ENCODE measurements at places on chromosomes 2 and 18. TPM values are rescaled to one million over a fixed set of nuclear protein-coding genes. Genes with fewer than 3 reads are reported as not detected.

C1QL2 gene
- total RNA-seq = not detected

OTX1 gene
- total RNA-seq = not detected

ANKRD30B gene
- total RNA-seq = 17.2 TPM

GRCh38 chr2:189175869-189176433 is 3.6 kb downstream of the COL5A2 start:
- no peak for DNase-seq

- peak; percentile 77 for DNase-seq
Observed at GRCh38 chr2:231297108-231297908, 98.2 kb upstream of the B3GNT7 start.

- no peak for DNase-seq
Observed at GRCh38 chr2:42795841-42796301, 3.5 kb upstream of the HAAO start.

DNA sequence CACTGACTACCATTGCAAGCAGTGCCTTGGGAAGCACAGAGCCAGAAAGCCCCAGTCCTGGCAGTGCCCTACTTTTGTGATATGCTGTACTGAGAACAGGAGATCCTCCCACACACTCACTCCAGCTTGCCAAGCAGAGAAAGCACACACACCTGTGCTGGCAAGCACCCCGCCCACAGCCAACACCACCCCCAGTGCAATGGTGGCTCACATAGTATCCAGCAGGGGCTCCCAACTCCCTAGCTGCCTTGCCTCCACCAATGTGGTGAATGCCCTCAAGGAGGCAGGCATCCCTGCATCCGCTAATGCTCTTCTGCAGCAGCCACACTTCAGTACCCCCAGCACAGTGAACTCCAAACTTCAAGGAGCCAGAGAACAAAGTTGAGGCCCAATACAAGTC is 1655.8 kb downstream of the SUCLG1 start:
- no peak for DNase-seq

GRCh38 chr2:150409196-150409595 is 78.3 kb downstream of the RND3 start:
- no peak for DNase-seq

- no peak for DNase-seq
Observed at GRCh38 chr2:217838409-217838831, 164.4 kb downstream of the TNS1 start.

GRCh38 chr18:76441668-76442412 is 53.2 kb downstream of the ZNF516 start:
- no peak for DNase-seq

DNA sequence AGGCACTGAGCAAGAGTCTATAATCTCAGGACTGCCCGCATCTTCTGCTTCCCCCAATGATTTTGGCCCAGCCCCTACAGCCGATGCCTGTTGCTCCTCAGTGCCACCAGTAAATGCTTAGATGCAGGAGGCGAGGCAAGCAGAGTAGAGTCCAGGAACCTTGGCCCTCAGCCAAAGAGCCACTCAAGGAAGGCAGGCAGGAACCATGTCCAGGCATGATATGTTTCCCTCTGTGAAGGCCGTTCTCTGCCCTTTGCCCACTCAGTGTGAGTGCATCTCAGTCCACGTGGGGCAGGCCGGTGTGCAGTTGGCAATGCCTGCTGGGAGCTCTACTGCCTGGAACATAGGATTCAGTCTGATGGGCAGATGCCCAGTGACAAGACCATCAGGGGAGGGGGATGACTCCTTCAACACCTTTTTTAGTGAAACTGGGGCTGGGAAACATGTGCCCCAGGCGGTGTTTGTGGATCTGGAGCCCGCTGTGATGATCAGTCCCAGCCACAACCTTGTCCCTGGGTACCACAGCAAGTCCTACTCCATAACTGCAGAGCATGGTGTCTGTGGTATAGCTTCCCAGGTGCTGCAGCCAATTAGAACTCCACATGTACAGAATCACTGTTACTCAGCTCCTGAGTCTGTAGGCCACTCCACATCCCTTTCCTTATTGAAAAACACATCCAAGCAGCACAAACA is 9.7 kb upstream of the DNAJB2 start:
- DNase-seq = no peak

DNA sequence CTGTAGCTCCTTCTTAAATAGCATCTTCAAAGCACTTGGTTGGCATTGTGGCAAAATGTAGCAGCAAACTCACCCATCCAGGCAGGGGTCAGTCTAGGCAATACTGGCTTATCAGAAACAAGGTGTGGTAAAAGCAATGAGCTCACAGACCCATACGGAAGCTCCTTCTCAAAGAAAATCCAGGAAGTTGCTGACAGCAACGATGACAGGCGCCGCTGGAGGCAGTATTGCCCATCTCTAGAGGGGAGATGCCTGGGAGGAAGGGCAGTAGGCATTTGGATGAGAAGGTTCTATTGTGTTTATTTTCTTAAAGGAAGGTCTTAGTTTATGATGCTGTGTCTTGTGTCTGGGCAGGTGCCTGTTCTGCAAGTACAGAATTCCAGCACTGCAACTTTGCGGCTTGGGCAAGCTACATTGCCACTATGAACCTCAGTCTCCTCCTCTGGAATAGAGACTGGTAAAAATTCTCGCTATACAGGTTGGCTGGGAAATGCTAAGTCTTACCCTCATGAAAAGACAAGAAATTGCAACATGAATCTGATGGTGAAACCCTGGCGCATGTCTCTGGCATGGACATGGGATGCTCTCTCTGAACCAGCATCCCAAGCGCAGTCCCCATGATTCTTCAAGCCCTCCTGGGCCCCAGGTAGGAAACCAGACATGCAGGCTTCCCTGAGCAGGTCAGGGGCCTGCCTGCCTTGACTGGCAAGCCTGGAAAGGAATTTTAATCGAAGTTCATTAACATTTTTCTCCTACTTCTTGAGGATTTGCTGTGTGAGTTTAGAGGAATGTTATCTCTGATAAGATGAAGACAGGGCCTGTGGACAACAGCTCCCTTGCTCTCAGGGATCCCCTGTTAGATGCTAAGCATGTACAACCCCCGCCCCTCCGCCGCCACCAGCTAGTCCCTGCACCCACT is 156.0 kb downstream of the TFCP2L1 start:
- no peak for DNase-seq

DNA sequence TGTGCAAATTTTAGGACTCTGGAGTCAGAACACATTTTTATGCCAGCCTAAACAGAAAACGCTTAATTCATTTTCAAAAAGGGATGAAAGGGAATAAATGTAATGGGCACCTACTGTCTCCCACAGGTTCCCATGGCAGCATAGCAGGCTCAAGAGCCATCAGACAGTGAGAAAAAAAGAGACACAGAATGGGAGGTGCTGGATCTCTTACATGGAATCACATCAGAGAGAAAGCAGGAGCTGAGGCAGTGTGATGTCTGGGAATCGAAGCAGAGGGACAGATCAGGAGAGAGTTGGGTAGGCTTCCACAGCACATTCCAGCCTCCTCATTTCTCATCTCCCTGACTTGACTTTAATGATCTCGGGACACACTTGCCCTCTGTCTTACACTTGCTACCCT is 684.3 kb downstream of the KCNJ3 start:
- no peak for DNase-seq
